KG1 (cell line): ENCODE measurements at places on chromosomes 2 and 18.
A peak's percentile ranks its signal among the peaks of the same experiment; 100 is the strongest.

GRCh38 chr2:219369447-219369861 is 18.3 kb downstream of the DNPEP start:
- no peak for DNase-seq

DNA sequence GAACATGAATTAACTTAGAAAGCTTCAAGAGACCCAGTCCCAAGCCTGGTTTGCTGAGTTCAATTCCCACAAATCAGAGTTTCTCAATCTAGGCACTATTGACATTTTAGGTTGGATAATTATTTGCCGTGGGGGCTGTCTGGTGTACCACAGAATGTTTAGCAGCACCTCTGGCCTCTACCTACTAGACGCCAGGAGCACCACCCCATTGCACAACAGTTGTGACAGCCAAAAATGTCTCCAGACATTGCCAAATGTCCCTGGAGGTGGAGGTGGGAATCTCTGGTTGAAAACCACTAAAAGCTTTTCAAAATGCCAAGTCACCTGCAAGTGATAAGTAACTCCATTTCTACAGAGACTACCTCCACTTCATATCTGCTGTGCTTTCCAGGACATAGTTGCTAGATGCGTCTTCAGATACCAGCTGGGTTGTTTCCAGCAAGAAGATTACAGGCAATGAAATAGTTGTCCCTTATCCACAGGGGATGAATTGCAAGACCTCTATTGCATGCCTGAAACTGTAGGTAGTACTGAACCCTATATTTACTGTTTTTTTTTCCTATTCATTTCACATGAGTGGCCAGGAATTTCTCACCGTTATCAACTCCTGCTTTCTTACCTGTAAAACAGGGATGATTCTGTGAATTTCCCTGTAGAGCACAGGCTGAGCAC is 554.3 kb downstream of the ZEB2 start:
- no peak for DNase-seq

- DNase-seq: no peak
Measured at GRCh38 chr18:55083461-55083860, 124.2 kb upstream of the CCDC68 start.

- no peak for DNase-seq
Measured at GRCh38 chr2:214628091-214628490, 181.4 kb downstream of the BARD1 start.

GRCh38 chr2:195686564-195686963 is 29.5 kb downstream of the SLC39A10 start:
- DNase-seq: no peak

DNA sequence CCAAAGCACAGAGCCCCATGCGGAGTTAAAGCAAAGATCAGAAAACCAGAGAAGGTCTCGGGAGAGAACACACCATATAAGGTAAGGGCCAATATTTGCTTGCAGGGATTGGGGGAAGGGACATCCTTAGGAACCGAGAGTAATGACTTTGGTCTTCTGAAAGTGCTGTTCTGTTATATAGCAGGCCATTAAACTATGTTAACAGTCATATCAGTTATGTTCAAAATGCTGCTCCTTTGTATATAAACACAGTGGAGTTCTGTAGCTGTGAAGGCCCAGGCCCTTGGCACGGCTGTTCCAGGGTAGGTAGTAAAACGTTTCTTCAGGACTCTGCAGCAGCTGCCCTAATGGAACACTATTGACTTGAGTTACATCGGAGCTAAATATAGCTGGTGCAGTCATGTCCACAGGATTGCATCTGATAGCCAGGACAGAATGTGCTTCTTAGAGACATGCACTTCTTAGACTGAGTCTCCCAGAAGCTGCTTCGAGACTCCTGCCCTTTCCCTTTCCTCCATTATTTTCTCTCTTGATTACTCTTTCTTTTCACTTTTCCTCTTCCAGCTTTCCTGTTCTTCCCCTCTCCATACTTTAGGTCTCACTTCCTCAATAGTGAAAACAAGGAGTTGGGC is 122.4 kb downstream of the SETBP1 start:
- no peak for DNase-seq

DNA sequence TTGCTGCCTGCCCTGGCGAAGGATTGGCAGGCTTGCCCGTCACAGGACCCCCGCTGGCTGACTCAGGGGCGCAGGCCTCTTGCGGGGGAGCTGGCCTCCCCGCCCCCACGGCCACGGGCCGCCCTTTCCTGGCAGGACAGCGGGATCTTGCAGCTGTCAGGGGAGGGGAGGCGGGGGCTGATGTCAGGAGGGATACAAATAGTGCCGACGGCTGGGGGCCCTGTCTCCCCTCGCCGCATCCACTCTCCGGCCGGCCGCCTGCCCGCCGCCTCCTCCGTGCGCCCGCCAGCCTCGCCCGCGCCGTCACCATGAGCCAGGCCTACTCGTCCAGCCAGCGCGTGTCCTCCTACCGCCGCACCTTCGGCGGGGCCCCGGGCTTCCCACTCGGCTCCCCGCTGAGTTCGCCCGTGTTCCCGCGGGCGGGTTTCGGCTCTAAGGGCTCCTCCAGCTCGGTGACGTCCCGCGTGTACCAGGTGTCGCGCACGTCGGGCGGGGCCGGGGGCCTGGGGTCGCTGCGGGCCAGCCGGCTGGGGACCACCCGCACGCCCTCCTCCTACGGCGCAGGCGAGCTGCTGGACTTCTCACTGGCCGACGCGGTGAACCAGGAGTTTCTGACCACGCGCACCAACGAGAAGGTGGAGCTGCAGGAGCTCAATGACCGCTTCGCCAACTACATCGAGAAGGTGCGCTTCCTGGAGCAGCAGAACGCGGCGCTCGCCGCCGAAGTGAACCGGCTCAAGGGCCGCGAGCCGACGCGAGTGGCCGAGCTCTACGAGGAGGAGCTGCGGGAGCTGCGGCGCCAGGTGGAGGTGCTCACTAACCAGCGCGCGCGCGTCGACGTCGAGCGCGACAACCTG is at the start of gene DES:
Gene DES (plus strand): TSS at position 223 of the 857 bp plus-strand sequence. CDS start 86 bp downstream, at position 309.
- DNase-seq: no peak

- DNase-seq: no peak
Measured at GRCh38 chr2:231388725-231389346, 6.7 kb upstream of the B3GNT7 start.

DNA sequence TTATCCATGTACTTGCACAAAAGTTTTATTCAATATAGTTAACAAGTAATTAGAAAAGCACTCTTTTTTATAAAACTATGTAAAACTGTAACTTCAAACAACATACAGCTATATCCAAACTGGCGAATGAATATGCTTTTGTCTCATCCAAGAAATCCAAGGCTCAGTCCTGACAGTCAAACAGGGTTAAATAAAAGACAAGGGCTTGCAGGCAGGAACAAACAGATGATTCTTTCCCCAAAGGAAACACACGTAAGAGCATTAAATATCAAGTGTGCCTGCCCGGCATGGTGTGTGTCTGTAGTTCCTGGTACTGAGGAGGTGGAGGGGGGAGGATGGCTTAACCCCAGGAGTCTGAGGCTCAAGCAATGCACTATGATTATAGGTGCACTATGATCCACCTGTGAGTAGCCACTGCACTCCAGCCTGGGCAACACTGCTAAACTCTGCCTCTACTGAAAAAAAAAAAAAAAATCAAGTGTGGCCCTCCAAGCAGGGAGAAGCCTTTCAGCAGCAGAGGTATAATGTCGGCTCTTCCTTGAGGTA is 171.3 kb downstream of the DLGAP1 start:
- no peak for DNase-seq

DNA sequence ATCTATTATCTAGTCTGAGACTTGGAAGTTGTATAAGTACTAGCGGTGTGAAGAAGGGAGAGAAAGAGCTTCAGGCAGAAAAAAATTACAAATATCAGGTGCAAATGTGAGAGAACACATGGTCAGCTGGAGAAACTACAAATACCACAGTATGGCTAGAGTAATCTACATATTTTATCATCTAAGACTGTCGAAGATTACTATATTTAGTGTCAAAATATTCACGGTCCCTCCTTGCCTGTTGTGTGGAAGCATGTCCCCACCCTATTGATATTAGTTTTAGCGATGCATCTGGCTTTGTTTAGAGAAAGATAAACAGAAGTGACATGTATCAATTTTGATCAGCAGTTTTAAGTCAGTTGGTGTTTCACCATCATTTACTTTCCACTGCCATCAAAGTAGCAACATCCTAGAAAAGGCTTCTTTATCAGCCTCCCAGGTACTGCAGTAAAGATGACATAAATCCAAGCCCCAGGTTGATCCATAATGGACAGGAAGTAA is 90.5 kb upstream of the ITGA4 start:
- DNase-seq: no peak

DNA sequence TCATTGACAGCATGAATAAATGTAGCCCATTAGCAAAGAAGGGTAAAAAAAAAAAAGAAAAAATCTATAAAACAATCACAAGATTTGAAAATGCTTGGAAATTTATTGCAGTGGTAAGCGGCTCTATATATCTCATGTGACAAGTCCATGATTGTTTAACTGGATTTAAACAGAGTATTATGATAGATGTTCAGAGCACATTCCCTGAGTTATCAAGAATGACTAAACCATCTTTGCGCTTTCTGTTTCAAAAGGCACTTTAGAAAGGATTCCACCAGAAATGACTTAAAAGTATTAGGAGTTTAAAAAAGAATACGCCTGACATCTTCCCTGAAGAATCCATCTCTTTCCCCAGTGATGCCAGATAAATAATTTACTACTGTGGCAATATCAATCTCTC is 409.5 kb upstream of the UBE2E3 start:
- DNase-seq: no peak

GRCh38 chr2:18271370-18272147 is 288.9 kb downstream of the RDH14 start:
- DNase-seq: no peak

DNA sequence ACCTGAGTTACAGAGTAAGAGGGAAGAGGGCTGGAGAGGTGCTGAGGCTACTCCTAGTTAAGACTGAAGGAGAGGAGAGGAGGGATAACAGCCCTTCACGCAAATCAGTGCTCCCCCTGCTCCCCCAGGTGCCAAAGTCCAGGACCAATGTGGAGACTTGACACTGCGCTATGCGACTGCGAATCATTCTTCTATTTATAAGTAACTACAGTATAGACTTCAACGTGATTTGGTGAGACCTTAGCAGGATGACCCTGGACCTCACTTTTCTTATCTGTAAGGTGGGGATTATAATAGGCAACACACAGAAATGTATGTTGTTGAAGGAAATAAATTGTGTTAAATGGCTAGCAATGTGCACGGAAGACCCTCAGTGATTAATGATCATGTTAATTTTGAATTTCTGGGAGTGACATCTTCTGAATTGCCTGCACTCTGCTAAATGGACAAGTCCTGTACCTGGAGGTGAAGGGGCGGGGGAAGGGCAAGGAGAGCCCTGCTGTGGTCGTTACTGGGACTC is 11.0 kb downstream of the EN1 start:
- no peak for DNase-seq

- no peak for DNase-seq
Measured at GRCh38 chr2:215441560-215442400, 5.9 kb upstream of the FN1 start.

- DNase-seq: no peak
Measured at GRCh38 chr2:116487336-116487735, 1327.2 kb upstream of the DDX18 start.

- no peak for DNase-seq
Measured at GRCh38 chr2:9780368-9781130, 62.7 kb upstream of the TAF1B start.

- DNase-seq: no peak
Measured at GRCh38 chr18:70398076-70398475, 109.2 kb downstream of the SOCS6 start.

- DNase-seq: no peak
Measured at GRCh38 chr2:212905640-212906201, 245.7 kb downstream of the IKZF2 start.

DNA sequence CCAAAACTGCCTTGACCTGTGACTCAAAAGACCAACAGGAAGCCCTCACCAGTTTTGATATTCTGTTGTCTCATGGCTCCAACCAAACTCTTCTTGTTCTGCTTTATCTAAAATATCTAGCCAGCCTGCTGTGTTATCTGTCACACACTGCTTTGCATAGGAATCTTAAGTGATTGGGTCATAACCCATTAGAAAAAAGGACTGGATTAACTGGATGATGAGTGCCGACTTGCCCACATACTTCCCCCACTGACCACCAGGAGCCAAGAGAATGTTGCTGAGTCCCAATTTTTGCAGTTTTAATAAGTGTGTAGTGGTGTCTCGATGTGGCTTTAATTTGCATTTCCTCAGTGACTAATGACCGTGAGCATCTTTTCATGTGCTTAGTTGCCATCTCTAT is 6.5 kb downstream of the MOGAT1 start:
- DNase-seq: no peak

DNA sequence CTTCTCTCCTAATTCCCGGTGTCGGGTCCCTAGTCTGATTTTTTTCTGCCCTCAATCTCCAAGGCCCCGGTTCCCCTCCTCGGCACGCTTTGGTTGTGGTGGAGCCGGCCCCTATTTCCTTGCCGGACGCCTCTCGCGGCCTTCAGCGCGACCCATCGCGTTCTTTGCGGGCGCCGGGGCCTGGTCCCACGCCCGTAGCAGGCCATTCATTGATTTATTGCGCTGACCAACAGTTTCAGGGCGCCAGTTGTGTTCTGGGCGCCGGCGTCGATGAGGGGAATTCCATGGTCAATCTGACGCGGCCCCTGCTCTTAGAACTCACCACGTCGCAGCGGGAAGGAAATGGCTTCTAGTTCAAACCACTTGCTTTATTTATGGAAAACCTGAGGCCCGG is 396 bp downstream of the CNOT9 start:
- peak; percentile 40 for DNase-seq

- no peak for DNase-seq
Measured at GRCh38 chr2:46885376-46885775, 30.2 kb downstream of the MCFD2 start.

DNA sequence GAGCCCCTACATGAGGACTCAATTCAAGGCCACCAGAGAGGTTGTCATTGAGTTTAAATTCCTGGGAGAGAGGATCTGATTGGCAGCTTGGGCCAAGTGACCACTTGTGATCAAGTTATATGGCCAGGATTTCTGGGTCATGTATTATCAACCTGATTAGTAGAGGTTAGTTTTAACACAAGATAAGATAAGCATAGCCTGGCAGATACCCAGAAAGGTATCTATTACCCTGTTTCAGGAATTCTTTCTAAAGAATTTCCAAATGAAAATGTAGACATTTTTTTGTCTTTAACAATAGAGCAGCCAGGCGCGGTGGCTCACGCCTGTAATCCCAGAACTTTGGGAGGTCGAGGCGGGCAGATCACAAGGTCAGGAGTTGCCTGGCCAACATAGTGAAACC is 50.5 kb downstream of the BABAM2 start:
- no peak for DNase-seq

DNA sequence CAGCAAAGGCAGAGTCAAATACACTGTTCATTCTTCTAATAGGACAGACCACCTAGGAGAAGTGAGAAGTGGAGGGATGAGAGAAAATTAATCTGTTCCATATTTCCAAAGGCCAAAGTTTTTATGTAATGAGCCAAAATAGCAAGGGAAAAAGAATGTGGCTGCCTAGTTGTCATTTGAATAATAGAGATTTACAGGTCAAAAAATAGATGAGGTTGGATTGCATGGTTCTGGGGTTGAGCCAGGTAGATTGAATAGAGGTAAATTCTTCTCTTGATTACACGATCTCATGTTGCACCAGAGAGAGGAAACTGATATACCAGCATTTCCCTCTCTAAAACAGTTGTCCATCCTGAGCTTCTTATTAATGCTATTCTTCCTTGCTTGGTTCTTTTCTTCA is 325.8 kb downstream of the CCDC178 start:
- no peak for DNase-seq

GRCh38 chr2:201452058-201452921 is 750 bp downstream of the STRADB start:
- DNase-seq: no peak

- DNase-seq: no peak
Measured at GRCh38 chr2:31729065-31729439, 148.3 kb upstream of the SRD5A2 start.

GRCh38 chr2:10172033-10172871 is 49.7 kb downstream of the RRM2 start:
- DNase-seq: no peak

- DNase-seq: no peak
Measured at GRCh38 chr2:23069923-23070322, 315.1 kb upstream of the KLHL29 start.
